ENCODE measurements at places on chromosomes 1 and 21. TPM values are rescaled to one million over a fixed set of nuclear protein-coding genes. Genes with fewer than 3 reads are reported as not detected.

DNA sequence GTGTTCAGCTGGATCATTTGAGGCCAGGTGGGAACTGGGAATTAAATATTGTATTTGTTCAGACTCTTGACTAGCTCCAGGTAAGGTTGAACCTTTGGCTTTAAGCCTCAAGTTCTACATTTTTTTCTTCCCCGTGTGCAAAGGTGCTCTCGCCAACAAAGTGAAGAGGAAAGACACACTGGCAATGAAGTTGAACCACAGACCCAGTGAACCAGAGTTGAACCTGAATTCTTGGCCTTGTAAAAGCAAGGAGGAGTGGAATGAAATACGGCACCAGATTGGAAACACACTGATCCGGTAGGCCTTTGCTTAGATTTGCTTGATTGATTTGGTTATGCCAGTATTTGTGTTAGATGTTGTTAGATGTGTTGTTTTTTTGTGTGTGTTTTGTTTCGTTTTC is 25.5 kb upstream of the RCC1 start:
- DNase-seq, result no peak

- DNase-seq, result no peak
Measured at GRCh38 chr1:91793189-91793588, 92.8 kb downstream of the TGFBR3 start.

Gene ATP1A2
- 0.34 TPM for total RNA-seq

Gene AMY1B
- total RNA-seq, result 0.95 TPM

Gene GRHL3
- total RNA-seq, result 0.58 TPM

DNA sequence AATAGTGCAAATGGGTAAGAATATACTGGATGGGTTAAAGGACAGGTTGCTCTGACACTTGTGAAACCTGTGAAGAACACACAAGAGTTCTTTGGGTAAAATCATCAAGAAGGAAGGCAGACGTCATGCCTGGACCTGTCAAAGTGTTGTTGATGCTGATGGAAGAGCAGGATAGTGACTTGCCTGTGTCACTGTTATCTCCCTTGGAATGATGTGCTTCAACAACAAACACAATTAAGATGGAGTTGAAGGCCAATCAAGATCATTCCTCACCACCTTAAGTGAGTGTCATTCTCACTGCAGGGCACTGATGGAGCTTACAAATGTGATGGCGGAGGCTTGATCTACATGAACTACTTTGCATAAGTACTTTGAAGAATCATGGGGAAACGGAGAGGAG is 73.2 kb downstream of the LRRN2 start:
- DNase-seq, result no peak

DNA sequence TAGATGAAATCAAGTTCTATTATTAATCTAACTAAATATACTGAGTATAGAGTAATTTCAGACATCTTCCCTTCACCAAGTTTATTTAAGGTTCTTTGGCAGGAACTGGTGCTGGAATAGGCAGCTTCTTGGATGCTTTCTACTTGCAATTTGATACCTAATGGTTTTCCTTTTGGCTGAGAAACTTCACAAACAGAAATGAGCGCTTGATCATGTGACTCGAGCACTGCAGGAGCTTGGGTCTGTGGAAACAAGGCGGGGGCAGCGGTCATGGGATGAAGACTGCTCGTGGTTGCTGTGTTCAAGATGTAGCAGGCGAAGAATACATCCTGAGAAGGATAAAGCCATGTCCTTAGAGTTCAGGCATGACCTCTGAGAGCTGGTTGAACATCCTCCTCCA is 136.8 kb downstream of the PTPRC start:
- no peak for DNase-seq

DNA sequence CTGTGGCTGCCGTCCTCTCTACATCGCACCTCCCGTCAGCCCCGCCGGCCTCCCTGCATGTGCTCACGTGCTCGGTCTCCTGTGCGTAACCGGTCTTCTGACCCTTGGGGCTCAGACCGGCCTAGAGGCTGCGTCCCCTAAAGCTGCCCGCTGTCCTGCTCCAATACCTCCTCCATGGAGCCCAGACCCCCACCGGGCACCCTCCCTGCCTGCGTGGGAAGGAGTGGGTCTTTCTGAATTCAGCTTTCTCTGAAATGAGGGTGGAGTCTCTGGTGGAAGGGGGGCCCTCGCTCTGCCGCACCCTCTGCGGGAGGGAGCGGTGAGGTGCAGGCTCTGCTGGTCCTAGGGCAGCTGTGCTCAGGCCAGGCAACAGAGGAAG is 18.7 kb upstream of the POFUT2 start:
- DNase-seq, result no peak

Gene S100A9
- total RNA-seq, result 3.9 TPM

DNA sequence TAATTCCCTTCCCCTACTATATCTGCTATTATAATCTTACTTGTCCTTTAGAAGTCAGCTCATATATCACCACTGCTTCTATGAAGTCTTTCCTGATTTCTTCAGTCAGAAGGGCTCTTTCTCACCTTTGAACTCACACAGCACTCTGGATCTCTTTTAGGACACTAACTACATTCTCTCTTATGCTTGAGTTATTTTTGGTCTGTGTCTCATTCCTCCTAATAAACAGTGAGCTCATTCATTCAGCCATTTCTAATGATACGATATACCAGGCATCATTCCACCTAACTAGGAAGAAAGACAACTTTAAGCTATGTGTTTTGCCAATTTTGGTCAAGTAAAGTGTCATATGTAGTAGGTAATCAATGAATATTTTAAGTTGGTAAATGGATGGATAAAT is 1.2 kb upstream of the STYXL2 start:
- no peak for DNase-seq

- no peak for DNase-seq
Measured at GRCh38 chr1:71587961-71588360, 507.1 kb upstream of the ZRANB2 start.

Gene RNASEL
- total RNA-seq, result 7.0 TPM

Gene WDR64
- total RNA-seq, result not detected

Data from pancreas (tissue), 10 donors.